ENCODE measurements at places on chromosomes 11 and 22.

DNA sequence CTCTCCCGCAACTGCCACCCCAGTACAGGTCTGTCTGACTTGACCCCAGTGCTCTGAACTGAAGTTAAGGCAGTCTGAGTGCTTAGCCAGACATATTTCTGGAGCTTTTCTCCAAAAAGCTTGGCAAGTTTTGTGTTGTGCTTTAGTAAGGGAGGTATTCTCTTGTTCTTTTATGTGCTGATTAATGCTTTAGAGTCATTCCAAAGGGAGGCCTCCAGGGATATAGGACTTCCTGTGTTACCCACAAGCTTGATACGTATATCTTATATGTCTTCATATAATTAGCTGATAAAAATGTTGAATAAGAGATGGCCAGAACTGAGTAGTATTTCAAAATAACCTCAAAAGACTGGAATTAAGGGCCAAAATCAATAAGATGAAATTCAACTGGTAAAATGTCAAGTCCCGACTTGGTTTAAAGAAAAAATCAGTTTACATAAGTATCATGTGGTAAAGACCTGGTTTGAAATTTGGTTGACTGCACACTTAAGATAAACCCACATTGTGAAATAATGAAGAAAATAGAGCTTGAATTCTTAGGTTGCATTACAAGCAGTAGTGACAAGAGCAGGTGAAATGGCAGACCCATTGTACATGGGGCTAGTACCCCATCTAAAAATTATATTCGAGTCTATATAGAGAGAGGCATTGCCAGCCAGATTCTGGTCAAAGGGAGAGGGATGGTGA lies 226.9 kb downstream of the SNX19 start:
- DNase-seq: no peak

GRCh38 chr22:18979957-18980356 lies 43.9 kb upstream of the PRODH start:
- DNase-seq: no peak

DNA sequence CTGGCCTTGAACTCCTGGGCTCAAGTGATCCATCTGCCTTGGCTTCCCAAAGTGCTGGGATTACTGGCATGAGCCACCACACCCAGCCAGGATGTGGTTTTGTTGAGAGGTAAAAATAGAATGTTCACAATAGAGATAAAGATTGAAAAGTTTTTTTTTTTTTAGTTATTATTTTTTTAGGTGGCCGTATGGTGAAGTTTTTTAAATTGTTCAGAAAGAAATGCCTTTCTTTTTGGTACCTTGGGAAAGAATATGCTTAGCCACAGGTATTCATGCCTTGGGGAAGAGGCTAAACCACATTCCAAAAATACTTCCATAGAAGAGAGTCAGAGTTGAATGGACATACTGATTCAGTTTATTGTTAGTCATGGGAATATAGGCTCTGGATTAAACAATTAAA lies 143.4 kb downstream of the C11orf91 start:
- DNase-seq: no peak

DNA sequence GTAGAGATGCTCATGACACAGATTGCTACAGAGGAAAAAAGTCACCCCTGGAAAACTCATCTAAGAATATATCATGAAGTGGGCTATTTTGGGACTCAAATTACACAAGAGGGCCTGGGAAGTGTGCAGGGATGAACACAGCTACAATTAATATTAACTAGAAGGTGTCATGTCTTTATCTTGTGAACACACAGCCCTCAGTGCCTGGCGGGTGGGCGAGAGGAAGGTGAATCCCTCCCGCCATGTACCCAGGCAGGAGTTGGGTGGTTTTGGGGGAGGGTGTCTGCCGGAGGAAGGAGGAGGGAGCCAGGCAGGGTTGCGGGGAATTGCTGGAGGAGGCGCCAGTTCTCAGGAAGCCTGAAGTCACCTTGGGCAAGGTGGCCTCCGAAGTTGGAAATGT lies 5.1 kb upstream of the FAM83F start:
- no peak for DNase-seq

- DNase-seq: no peak
These were observed 123.0 kb downstream of the CSNK2A3 start for GRCh38 chr11:11230087-11230486.

- no peak for DNase-seq
These were observed 1.5 kb downstream of the PANX2 start for GRCh38 chr22:50171965-50172421.

DNA sequence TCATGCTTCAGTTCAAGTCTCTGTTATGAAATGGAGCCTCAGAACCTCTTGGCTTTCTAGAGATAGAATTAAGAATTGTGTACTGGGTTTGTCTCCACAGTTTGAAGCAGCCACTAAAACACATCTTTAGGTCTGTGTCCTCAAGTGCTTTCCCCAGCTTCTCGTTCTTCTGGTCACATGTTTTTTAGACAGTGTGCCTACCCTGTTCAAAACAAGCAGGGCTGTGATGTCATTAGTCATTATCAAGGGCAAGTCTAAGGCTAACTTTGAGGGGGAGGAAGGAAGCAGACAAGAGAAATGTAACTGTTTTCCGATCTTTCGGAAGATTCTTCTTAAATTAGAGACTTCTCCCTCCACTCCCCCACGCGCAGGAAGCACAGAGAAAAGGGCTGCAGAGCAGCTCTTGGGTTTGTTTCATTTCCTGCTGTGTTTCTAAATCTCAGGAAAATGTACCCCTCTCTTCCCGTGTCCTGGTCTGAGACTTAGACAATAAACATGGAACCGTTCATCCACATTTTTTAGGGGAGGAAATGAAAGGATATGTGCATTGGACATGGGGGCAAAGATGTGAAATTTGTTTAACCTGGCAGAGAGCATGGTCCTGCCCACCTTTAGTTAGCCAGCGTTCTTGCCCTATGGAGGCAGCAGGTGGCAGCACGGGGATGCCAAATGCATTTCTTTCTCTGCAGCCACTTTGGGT lies 3.1 kb downstream of the AKIP1 start:
- no peak for DNase-seq

GRCh38 chr11:12009617-12010321 lies 1.3 kb upstream of the DKK3 start:
- no peak for DNase-seq

GRCh38 chr11:57397394-57397990 lies 7.0 kb upstream of the PRG2 start:
- no peak for DNase-seq

GRCh38 chr11:386483-386882 lies 7.5 kb upstream of the PKP3 start:
- DNase-seq: no peak

DNA sequence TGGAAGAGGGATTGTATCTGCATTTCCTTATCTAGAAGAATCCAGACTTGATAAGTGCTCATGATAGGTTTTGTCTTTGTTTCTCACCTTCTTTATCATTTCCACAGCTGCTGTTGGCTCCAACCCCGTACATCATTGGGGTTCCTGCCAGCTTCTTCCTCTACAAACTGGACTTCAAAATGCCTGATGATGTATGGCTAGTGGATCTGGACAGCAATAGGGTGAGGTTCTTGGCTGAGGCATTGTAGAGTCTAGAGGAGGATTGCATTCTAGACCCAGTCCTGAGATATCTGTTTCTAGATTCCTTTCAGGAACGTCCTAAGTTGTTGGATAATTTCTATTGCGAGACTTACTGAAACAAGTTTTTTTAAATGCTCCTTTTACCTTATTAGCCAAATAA lies 8.1 kb downstream of the MADD start:
- DNase-seq: no peak

DNA sequence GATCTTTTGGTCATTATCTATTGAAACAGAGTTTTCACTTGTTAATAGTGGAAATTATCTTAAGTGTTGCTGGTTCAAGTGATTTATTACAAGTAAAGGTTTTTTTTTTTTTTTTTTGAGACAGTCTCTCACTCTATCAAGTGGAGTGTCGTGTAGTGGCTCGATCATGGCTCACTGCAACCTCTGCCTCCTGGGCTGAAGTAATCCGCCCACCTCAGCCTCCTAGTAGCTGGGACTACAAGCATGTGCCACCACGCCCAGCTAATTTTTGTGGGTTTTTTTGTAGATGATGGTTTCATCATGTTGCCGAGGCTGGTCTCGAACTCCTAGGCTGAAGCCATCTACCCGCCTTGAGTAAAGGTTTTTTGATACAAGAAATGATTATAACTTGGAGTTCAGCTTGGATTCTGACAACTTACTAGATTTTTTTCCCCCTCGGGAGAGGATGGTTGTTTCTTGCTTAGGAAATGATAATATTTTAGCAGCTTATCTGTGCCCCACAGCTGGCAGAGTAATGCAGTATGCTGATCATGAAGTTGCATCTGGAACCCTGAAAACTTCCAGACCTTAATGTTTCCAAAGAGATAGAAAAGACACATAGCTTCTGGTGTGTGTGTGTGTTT lies 68.9 kb downstream of the MTMR3 start:
- DNase-seq: no peak

DNA sequence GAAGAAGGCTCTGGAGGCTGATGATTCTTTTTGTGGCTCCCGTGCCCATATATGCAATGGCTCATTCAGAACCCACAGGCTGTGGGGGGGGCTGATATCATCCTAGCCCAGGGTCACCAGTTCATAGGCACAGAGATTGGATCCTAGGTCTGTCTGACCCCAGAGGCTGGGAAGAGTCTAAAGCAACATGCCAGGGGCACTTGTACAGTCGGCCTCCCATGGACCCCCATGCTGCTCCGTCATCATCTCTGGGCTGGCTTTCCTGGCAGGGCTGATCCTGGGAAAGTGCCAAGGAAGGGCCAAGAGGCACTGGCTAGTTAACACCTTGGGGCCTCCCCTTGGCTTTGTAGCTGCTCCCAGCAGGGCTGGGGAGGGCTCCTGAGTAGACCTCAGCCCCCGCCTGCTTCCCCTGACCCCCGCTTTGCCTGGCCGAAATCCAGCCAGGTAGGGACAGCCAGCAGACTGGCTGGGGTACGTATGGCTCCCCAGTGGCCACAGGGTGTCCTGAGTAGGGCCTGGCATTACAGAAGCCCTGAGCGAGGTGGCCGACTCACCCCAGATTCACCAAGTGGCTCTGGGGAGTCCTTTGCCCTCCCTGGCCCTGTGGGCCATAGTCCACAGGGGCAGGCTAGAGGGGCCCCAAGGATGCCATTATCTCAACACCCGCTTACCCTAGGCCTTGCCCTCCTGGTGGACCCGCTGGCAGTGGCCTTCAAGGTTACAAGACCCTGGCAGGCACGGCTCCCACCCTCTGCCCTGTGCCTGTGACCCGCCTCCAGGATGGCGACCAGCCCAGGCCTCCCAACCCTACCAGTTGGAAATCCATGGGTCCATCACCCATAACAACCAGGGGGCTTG lies 22.5 kb downstream of the FADS3 start:
- DNase-seq: no peak

GRCh38 chr11:61971248-61972111 lies 4.0 kb upstream of the FTH1 start:
- peak; percentile 98 for DNase-seq

DNA sequence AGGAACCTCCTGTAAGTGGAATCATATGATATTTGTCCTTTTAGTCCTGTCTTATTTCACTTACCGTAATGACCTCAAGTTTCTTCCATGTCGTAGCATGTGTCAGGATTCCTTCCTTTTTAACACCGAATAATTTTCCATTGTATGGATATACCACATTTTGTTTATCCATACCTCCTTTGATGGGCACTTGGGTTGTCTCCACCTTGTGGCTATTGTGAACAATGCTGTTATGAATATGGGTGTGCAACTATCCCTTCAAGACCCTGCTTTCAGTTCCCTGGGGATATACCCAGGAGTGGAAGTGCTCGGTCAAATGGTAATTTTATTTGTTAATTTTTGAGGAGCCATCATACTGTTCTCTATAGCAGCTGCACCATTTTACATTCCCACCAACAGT lies 244.9 kb upstream of the BLID start:
- DNase-seq: no peak

- DNase-seq: no peak
These were observed 35.1 kb upstream of the ARFGAP3 start for GRCh38 chr22:42892156-42892555.

GRCh38 chr11:119626871-119627270 lies 102.1 kb downstream of the NECTIN1 start:
- no peak for DNase-seq

- DNase-seq: peak; percentile 35
These were observed 46.2 kb downstream of the BLID start for GRCh38 chr11:122069707-122070360.

- DNase-seq: no peak
These were observed 55.5 kb downstream of the ABTB2 start for GRCh38 chr11:34302046-34302921.

GRCh38 chr11:76653012-76653673 lies 17.4 kb downstream of the LRRC32 start:
- DNase-seq: no peak

- no peak for DNase-seq
These were observed 42.0 kb upstream of the TENM4 start for GRCh38 chr11:79482800-79483199.

GRCh38 chr22:35777335-35777975 lies 59.8 kb downstream of the APOL5 start:
- DNase-seq: no peak

GRCh38 chr11:126408496-126408895 lies 53.0 kb downstream of the ST3GAL4 start:
- DNase-seq: no peak

DNA sequence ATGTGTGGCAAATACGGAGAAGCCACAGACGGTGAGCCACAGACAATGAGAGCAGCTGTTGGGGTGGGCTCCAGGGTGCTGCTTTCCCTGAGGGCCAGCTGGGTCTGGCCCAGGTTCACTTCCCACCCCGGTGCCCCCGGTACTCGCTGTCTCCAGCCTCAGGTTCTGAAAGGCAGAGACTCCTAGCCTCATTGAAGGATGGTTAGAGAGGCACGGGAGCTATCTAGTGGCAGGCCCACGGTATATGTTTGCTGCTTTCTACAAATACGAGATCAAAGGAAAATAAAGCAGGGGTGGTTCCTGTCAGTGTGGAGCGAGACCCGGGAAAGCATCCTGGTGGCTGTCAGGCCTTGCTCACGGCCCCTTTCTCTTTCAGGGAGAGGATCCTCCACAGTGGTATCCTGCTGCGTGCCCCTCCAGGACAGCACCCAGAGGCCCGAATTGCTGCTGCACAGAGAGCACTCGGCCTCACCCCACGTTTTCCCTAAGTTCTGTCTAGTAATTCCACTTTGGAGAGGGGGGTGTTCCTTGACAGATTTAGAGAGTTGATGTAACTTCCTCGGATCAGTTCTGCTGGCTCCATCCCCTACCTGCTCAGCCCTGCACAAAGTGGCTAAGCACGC lies 3.0 kb downstream of the TMEM80 start:
- no peak for DNase-seq

GRCh38 chr11:102615894-102616432 lies 9.2 kb downstream of the MMP20 start:
- DNase-seq: no peak

GRCh38 chr11:77547863-77548551 lies 41.7 kb upstream of the AQP11 start:
- DNase-seq: peak; percentile 28

GRCh38 chr11:34549271-34549670 lies 35.7 kb upstream of the ELF5 start:
- DNase-seq: no peak

DNA sequence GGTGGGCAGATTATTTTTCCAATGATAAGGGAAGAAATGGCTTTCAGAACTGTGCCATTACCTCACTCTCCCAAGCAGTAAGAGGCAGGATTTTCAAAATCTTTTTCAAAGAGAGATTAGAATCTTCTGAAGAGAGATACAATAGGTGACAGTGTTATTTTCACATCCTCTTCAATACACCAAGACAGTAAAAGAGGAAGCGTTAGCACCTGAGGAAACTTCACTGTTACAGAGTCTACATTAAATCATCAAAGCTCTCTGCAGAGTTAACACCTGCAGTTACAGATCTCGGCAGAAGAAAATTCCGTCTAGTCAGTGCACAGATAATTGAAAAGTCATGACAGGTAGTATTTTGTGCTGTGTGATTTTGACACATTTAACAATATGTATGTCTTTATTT lies 144.9 kb downstream of the PGR start:
- no peak for DNase-seq

Measured in pancreas (tissue), 10 donors.